ENCODE measurements at places on chromosomes 5 and 9. TPM values are rescaled to one million over a fixed set of nuclear protein-coding genes. Genes with fewer than 3 reads are reported as not detected.

DNA sequence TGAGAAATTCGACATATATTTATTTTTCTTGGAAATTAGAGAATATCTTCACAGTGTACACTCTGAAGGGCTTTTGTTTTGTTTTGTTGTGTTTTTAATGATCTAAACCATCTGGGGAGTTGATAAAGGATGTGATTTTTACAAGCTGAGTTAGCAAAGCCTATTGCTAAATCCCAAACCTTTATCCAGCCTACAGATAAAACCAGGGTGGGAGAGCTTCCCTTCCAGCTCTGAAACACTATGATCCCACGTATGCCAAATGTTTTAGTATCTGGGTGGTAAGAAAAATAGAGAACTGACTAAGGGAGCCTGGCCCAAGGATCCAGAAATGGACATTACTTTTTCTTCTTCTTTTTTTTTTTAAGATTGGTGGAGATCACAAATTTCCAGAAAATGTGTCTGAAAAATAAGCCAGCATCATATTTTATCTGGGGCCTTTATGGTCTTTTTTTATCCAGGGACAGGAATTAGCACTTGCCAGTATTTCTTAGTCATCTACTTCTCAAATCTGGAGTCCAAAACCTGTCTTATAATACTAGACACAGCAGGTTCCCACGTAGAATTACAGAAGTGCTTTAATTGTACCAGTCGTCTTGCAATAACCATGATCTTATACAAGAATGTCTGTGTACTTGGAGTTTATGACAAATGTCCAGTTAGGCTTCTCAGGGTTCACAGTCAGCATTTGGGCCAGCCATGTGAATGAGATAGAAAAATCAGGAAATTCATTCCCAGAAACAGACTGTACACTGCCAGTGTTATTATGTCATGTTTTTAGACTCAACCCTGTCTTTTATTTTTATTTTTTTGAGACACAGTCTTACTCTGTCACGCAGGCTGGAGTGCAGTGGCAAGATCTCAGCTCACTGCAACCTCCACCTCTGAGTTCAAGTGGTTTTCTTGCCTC is 290.8 kb upstream of the MPDZ start:
- DNase-seq, result no peak

QRFP gene
- total RNA-seq, result not detected

GRCh38 chr5:74492230-74492629 is 148.3 kb downstream of the ENC1 start:
- DNase-seq, result no peak

DNA sequence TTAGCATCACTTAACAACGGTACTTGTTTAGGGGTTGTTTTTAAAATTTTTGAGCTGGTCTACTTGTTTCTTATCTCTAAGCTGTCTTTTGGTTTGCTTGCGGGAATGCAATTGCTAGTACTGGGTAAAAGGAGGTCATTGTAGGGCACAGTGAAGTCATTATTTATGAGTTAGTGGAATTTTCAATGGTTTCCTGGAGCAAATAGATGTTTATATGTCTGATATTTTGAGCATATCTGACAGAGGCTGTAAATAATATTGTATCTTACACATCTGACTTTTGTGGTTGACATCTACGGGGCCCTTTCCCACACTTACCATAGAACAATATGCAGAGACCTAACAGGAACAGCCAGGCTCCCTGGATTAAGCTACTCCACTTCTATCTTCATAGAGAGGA is 90.4 kb upstream of the IL6ST start:
- DNase-seq, result no peak

- no peak for DNase-seq
These were observed 34.6 kb downstream of the ZSWIM6 start for GRCh38 chr5:61366497-61367240.

GABBR2 gene
- not detected for total RNA-seq

TAF11L13 gene
- not detected for total RNA-seq

FAM81B gene
- total RNA-seq, result not detected

DNA sequence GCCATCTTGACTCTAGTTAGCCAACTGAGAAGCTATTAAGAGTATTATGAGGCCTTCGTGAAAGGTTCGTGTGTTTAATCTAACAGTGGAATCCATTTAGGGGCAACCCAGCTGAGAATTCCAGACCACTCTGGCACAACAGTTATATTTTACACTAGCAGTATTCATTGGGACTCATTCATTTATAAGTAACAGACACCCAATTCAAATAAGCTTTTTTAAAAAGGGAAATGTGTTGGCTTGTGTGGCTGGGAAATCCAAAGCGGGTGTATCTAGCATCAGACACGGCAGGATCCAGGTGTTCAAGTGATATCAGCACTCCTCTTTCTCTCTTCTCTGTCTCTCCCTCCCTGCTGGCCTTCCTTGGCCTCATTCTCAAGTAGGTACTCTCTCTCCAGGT is 46.0 kb upstream of the SHC3 start:
- no peak for DNase-seq

- no peak for DNase-seq
These were observed 250.4 kb downstream of the NSG2 start for GRCh38 chr5:174295702-174296436.

PCDHGB3 gene
- total RNA-seq, result 0.29 TPM

WDR38 gene
- not detected for total RNA-seq

NMUR2 gene
- not detected for total RNA-seq

DNA sequence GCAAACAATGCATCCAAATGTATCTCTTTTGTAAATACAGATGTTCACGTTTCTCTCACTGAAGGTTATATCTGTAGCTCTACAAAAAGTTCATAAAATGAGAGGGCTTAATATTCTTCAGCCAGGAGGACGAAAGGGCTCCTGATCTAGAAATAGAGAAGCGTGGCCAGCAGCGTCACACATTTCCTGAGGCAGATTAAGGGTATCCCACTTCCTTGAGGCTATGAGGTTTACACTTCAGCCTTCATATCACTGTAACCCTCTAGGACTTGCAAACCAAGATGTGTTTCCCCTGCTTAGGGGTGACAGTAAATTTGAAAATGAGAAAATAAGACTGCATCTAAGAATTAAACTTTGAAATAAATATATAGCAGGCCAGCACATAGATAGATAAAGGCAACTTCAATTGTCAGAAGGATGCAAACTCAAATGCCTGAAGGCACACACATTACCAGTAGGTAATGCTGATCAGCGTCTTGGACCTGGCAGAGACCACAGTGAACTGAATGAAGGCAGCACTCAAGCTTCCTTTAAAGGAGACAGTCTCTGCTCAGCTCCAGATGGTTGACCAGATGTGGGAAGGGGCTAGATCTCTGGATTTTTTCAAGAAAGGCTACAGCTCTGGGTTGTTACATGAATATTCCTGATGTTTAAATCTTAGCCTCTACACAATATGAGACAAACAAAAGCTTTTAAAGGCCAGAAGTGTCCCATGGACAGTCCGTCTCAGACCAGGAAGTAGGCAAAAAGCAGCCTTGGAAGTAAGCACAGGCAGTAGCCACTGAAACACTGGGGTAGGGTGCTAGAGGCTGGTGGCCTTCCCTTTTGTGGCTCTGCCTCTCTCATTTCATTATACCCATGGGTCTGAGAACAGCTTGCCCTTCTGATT is 197.7 kb downstream of the MCTP1 start:
- DNase-seq, result no peak

DNA sequence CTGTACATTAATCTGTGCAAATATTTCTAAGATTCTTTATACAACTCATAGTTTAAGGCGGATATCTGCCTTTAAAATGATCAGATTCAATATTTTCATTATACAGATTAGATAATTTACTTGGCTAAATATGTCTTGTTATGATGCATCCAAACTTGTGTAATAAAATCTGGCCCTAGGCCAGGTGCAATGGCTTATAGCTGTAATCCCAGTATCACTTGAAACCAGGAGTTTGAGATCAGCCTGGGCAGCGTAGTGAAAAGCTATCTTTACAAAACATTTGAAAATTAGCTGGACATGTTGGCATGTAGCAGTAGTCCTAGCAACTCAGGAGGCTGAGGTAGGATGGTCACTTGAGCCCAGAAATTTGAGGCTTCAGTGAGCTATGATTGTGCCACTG is 2002.2 kb upstream of the ACO1 start:
- no peak for DNase-seq

DNA sequence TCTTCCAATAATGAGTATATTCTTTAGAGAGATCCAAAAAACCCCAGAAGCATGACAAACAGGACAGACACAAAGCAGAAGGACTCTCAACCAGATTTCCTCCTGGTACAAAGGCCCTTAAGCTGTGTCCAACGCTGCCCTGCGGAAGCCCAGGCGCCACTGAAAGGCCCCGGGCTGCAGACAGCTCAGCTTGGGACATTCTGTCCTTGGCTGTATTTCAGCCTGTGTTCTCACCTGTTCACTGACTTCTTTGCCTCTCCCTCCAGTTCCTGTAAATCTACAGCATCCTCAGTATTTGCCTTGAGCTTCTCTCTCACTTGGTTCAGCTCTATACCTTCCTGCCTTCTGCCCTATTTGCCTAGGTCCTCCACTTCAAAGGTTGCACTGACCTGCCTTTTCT is 96.5 kb downstream of the SH3TC2 start:
- peak; percentile 74 for DNase-seq

- no peak for DNase-seq
These were observed 161.9 kb upstream of the GAS1 start for GRCh38 chr9:87109231-87109631.

BASP1 gene
- total RNA-seq, result 0.82 TPM

NREP gene
- 2.5 TPM for total RNA-seq

DNA sequence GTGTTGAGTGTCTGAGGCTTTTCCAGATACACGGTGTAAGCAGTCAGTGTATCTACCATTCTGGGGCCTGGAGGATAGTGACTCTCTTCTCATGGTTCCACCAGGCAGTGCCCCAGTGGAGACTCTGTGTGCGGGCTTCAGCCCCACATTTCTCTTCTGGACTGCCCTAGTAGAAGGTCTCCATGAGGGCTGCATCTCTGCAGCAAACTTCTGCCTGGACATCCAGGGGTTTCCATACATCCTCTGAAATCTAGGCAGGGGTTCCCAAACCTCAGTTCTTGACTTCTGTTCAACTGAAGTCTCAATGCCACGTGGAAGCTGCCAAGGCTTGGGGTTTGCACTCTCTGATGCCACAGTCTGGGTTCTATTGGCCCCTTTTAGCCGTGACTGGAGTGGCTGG is 256.6 kb upstream of the ITGA1 start:
- DNase-seq, result no peak

- no peak for DNase-seq
These were observed 1.8 kb upstream of the SH2D3C start for GRCh38 chr9:127780126-127780885.

GRCh38 chr9:28921857-28922500 is 1348.7 kb upstream of the C9orf72 start:
- DNase-seq, result no peak

DNA sequence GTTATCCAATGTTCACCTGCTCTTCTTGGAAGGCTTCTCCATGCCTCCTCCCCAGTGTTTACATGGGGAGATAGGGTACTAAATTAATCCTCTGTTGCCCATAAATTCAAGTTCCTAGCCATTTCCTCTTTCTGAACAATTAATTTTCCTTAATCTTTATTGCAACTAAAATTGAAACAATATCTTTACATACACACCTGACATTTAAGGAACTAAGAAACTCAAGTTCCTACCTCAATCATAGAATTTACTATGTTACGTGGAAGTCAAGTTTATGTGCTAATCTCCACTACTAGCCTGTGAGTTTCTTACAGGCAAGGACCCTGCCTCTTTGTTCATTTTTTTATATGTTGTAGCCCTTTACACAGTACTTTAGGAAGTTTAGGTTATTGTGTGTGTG is 10.1 kb upstream of the ADRB2 start:
- DNase-seq, result no peak

DNA sequence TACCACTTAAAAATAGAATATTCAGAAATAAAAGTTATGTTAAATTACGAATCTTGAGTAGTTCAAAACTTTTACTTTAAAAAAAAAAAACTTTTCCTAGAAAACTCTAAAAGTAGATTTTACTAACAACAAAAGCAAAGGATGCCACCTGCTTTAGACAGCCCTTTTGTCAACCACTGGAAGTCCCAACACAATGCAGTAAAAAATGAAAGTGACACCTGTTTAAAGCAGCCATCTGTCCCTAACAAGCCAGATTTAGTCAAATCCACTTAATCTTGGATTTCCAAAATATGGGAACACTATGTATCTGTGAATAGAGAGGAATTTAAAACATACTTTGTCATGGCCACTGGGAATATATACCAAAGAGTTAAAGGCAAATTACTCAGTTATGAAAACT is 3.8 kb downstream of the RFX3 start:
- DNase-seq, result no peak

NUTM2G gene
- total RNA-seq, result not detected

DNA sequence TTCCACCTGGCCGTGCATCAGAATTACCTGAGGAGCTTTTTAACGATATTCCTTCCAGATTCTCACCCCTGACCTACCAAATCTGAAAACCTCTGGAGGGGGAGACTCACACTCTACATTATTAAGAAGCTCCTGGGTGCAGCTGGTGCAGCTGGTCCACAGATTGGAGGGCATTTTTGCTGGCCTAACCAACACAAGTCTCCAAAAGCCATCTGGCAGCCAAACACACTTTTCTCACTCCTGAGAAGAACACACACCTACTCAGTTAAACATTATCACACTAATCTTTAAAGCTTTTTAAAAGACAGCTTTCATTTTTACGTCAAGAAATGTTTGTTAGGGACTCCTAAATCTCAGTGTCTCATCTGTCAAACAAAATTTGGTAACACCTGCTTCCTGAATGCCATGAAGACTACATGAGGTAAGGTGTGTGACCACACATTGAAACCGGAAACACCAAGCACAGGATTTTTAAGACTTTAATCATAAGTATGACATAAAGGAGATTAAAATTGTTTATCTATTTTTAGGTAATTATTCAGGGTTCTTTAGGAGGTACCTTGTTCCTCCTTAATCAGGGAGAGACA is 14.2 kb upstream of the PTPN3 start:
- DNase-seq, result no peak
